Islet precursor cell (in vitro differentiated cells): ENCODE measurements at places on chromosomes 1 and 21.
A peak's percentile ranks its signal among the peaks of the same experiment; 100 is the strongest.

DNA sequence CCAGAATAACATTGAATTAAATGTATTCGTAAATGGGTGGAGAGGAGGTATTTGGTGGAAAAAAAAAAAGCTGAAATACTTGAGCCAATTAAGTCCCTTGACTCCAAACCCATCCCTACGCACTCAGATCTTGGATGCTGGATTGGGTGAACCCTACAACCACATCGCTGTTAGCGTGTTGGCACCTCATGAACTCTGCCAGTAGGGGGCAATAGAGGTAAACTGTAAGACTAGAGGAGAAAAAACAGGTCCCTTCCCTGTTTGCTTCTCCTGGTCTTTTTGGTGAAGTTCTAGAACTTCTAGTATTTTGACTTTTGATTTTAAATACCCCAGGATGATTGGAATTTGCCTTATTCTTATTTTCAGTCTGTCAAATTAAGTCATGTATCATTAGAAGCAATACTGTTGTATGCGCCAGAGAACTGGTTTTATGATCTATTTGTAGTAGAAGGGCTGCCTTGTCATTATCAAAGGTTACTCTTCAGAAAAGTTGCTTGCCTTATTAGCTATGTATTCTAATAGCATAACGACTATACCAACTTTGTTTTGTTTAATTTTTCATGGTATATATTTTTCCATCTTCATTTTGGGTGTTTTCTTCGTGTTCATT, 1.9 kb upstream of the OR13G1 start:
- peak; percentile 74 for DNase-seq

DNA sequence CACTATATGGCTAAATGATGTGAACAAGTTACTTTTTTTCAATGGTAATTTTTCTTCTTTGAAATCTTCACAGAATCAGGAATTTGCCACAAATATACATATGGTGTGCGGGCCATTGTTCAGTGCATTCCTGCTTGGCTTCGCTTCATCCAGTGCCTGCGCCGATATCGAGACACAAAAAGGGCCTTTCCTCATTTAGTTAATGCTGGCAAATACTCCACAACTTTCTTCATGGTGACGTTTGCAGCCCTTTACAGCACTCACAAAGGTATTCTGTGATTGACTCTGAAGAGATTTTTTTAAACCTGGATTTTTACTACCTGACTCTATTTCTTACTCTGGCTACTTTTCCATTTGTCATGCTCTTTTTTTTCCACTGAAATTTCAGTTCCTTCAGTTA, 76.2 kb upstream of the KIAA1614 start:
- DNase-seq, result no peak

DNA sequence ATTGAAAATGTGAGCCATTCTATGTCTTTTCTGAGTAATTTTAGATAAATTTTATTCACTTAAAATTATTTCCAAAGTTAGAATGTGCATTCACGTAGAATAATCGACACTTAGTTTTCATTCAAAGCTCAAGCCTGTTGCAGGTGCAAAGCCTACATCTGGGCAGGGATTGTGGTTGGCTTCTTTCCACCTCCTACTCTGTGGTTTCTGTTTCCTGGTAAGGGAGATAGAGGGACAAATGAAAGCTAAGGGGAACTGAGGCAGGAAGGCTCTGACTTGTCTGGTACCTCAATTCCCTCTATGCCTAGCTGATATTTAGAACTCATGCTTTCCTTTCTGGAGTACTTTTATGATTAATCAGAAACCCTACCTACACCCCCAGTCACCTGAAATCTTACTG, 251.2 kb upstream of the DPYD start:
- DNase-seq, result no peak

DNA sequence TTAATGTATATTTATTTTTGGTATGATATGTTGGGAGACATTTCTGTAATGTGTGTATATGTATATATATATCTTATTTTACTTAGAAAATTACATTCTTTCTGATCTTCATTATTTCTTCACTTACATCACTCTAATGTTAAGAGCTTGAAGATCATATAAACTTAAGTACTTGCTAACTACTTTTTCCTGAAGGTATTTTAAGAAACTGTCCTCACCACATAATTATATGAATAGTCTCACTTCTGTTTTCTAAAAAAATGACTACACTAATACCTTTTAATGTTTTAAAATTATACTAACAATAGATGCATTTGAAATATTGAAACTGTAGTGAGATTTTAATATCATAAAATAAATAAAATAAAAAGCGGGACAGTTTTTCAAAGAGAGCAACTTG, 377.1 kb downstream of the LRRIQ3 start:
- no peak for DNase-seq

GRCh38 chr1:235130766-235131270, 2.2 kb upstream of the TOMM20 start:
- DNase-seq, result no peak

GRCh38 chr1:225944387-225944786, 3.4 kb upstream of the LEFTY2 start:
- DNase-seq, result no peak

- no peak for DNase-seq
These were observed 8.9 kb downstream of the NUP210L start for GRCh38 chr1:154145986-154146385.

DNA sequence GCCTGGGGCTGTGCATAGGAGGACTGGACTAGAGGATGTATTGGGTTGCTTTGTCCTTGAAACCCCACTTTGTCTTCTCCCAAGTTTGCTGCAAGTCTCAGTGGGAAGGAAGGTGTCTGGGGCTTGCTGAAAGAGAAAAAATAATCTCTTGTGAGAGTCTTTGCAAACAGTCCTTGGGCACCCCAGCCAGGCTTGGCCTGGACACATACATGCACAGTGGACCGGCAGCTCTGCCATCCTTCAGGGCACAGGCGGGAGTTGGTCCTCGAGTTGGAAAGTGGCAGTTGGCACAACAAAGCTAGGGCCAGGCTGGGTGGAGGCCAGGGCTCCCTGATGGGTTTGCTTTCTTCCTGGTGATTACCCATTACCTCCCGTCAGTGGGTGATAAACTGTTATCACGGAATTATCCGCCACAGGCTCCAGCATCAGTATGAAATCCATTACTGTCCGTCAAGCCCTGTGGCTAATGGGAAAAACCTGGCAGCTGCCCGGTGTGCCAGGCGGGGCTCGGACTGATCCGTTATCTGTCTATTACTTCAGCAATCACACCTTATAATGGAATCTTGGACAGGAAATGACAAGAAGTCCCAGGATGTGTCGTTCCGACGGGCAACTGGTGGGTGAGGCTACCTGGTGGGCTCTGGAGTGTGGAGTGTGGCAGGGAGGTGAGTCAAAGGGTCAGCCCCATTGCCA, 265.7 kb downstream of the GRIK3 start:
- DNase-seq, result no peak

GRCh38 chr1:14824314-14824915, 225.9 kb downstream of the KAZN start:
- DNase-seq, result no peak

DNA sequence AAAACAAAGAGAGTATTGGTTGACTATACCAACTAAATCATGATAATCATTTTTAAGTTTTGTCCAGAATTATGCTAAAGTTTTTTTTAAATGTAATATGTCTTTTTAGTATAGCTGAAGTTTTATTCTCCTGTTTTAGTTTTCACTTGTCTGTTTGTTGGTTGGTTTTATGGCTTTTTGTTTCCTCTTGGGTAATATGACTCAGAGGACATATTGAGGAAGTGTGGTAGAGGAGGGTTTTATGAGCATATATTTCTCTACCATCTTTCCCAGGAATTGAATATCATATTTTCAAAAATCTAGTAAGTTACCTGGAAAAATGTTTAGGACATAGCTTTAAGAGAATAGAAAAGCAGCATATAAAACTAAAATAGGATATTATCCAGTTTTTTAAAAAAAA, 68.6 kb upstream of the MCOLN3 start:
- DNase-seq, result no peak

GRCh38 chr1:222815440-222815765, 564 bp downstream of the DISP1 start:
- DNase-seq, result no peak

GRCh38 chr1:77239311-77239710, 20.1 kb upstream of the PIGK start:
- DNase-seq, result no peak

DNA sequence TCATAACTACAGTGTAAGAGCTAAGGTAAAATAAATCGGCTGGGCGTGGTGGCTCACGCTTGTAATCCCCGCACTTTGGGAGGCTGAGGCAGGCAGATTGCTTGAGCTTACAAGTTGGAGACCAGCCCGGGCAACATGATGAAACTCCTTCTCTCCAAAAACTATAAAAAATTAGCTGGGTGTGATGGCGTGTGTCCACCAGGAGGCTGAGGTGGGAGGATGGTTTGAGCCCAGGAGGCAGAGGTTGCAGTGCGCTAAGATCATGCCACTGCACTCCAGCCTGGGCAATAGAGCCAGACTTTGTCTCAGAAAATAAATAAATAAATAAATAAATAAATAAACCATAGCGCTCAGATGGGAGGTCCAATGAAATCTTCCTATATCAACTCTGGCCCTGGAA, 16.7 kb upstream of the FAM110D start:
- DNase-seq, result peak; percentile 30

DNA sequence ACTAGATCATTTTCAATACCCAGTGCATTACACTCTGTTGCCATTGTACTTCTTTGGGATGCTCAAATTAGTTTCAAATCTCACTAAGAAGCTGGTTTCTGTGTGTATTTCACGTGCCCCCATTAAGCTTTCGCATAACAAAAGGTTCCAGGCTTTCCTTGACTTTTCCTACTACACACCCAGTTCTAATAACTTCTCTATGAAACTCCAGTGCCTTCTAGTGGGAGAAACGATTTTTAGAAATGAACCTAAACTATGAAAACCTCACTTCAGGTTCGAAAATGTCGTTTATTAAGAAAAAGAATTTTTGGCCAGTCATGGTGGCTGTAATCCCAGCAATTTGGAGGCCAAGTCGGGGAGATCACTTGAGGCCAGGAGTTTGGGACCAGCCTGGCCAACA, 2.8 kb downstream of the CFHR4 start:
- no peak for DNase-seq

DNA sequence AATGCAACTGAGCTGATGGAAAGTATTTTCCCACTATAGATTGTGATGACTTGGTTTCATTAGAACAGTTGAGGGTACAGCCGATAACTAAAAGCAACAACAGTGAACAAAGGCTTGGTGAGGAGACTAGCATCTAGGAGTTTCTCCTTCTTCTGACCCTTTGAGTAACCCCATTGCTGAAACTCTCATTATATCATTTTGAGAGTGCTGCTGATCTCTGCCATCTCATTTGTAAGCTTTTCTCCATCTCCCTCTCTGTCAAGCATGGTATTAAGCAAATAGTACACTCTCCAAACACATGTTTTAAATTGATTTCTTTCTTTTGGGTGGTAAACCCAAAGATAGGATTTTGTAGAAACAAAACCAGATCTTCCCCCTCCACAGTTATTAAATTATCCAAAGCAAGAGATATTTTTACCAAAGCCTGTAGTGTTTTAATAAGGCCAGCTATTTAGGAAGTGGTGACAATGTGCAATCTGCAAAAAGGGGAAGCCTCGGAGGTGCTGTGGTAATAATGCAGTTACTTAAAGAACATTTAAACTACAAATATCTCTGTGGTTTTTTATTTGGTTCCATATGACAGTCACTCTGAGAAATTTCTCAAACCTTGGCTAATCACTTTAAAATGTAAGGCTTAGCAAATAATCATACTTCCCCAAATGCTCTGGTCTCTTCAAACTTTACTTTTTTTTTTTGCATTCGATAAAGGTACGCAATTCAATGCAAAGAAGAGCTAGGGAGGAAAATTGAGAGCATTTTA, 287.5 kb downstream of the HLX start:
- DNase-seq, result no peak

GRCh38 chr1:5221451-5221850, 567.0 kb downstream of the AJAP1 start:
- DNase-seq, result no peak
